KG1 (cell line): ENCODE measurements at places on chromosomes 12 and 14.

- DNase-seq, result no peak
Observed at GRCh38 chr14:95981965-95982364, 57.2 kb upstream of the C14orf132 start.

- no peak for DNase-seq
Observed at GRCh38 chr14:66380143-66380542, 106.0 kb upstream of the CCDC196 start.

- DNase-seq, result no peak
Observed at GRCh38 chr14:104115691-104116287, 22.6 kb upstream of the KIF26A start.

- no peak for DNase-seq
Observed at GRCh38 chr12:117718141-117718540, 250.6 kb downstream of the KSR2 start.

- DNase-seq, result no peak
Observed at GRCh38 chr14:95313707-95314106, 6.0 kb downstream of the CLMN start.

DNA sequence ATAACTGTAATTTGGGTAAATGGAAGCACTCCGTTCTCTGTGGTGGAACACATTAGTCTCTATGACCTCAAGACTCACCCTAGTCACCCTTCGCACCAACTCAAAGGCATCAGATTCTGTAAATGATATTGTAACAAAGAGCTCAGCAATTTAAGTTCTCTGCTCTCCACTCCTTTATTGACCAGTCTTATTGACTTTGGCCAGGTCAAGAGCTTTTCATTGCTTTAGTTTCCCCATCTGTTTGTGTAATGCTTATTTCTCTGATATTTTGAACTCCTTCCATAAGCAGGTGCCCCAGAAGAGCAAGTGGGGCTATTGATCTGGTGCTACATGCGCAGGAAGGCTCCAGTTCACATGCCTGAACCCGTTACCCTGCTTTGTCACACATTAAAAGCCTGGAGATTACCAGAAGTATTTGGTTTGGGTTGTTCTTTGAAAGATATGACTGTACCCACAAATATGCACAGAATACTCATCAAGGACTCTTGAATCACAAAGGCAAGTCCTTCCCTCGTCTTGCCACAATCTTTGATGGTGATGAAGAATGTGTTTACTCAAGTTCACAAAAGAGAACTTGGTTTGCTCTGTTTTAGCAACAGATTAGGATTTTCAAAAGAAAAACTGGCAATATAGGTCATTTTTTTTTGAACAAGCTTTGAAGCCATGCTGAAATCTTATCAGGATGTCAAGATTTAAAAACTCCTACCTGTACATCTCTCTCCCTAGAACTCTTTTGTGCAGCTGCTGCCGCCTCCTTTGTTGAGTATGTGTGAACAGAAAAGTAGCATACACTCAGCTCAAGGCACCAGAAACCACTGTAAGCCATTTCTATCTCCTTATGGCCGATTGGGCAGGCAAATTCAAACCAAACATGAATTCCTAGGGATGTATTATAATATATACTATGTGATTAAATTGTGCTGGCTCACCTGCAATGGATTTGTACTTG, 193.9 kb downstream of the BCAT1 start:
- DNase-seq, result no peak

GRCh38 chr12:124172636-124173035, 122.3 kb upstream of the RFLNA start:
- no peak for DNase-seq

DNA sequence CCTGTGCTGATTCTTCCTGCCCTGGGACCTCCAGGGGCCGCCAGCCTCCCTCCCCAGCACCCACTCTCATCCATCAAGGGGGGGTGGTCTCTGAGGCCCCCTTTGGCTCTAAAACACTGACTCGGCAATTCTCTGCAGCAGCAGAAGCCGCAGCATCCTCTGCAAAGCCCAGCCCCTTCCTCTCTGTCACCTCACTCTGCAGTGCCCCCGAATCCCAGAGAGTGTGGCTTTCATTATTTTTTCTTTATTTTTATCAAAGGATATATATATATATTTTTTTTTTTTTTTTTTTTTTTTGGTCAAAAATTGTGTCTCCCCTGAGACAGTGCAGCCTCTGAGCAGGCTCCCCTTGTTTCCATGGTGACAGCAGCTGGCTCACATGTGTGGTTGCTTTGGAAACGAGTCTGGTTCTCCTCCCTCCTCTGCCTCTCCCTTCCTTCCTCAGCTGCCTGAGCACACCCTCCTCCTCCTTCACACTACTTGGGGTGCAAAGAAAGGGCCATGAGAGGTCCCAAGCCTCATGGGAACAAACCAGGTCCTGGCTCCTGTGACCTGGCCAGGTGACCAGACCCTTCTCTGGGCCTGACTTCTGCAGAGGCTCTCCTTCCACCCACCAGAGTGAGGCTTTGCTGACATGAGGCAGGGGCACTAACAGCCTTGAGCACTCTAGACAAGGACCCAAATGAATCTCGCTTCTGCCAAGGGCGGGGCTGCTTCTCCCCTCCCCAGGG, 100.5 kb downstream of the LRRC74A start:
- DNase-seq, result no peak

DNA sequence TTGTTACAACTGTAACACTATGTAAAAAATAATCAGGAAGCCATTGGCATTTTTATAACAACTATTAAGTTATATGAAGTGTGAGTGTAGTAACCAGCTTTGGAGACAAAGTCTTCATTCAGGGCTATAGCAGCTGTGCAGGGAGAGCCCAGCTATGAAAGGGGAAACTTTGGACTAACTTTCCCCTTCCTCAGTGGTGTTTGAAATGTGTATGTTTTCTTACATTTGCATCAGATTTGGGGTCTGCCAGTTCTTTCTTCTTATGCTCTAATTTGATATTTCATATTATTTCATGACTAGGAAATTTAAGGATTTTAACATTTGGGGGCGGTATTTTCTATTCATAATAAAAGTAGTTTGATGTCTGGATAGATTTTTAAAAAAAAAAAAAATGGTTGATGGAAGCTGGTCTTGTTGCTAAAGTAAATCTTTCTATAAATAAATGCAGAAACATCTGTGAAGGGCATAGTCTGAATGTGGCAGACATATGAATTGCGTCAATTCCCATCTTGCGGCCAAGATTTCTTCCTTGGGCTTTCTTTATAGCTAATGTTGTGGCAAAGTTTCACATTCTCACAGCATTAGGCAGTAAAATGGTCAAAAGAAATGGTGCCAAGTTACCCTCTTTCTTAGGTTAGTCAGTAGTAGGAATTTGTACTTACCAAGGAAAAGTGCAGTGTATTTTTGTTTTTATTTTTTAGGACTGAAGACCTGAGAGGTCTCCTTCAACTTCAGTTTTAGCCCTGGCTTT, 35.6 kb downstream of the RASSF8 start:
- no peak for DNase-seq

- no peak for DNase-seq
Observed at GRCh38 chr12:32920506-32921085, 24.0 kb upstream of the PKP2 start.

DNA sequence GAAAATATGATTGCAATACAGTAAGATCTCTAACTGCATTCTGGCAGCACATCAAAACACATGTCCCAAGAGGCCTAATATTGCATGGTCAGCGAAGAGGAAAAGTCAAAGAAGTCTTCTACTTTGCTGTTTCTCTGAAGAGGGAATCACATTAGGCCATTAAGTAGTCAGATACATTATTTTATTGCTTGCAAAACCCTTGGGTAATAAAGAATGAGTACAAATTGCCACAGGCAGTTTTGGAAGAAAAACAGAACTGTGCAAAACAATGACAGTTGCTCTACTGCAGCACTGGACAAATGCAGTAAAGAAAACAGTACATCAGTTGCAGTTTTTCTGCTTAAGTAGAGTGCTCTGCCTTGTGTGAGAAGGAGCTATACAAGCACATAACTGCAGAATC, 211.9 kb downstream of the MED13L start:
- DNase-seq, result no peak

DNA sequence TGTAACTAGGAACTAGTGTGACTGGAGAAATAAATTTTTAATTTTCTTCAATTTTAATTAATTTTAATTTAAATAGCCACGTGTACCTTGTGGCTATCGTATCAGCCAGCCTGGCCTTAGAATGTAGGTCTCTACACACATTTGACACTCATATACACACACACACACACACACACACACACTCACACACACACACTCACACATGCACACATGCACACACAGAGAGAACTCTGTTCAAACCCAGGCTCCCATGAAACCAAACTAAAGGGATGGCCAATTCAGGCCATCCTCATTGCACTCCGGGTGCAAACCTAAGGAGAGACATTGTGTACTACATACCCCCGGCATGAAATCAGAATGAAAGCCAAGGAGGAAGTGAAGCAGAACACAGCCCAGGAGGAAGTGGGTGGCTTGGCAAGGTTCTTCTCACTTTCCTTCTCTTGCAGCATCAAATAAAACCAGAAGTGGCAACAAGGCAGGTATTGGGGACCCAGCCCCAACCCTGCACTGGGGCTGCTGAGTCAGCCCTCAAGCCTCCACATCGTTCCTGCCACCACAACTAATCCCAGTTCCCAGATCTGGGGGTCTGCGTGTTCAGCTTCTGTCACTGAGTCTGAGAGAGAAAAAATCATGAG, 26.2 kb upstream of the CHPT1 start:
- DNase-seq, result peak; percentile 57

GRCh38 chr14:33958605-33959226, 7.8 kb upstream of the EGLN3 start:
- no peak for DNase-seq

- no peak for DNase-seq
Observed at GRCh38 chr14:89121968-89122620, 294.9 kb downstream of the FOXN3 start.

- DNase-seq, result no peak
Observed at GRCh38 chr14:99460793-99461192, 19.9 kb downstream of the SETD3 start.

- no peak for DNase-seq
Observed at GRCh38 chr14:100771121-100771800, 44.6 kb downstream of the DLK1 start.

GRCh38 chr14:75092698-75093097, 23.3 kb downstream of the ZC2HC1C start:
- DNase-seq, result no peak

GRCh38 chr12:45601888-45602287, 127.6 kb upstream of the ARID2 start:
- DNase-seq, result no peak

GRCh38 chr14:45091710-45092109, 7.8 kb downstream of the PRPF39 start:
- DNase-seq, result no peak

DNA sequence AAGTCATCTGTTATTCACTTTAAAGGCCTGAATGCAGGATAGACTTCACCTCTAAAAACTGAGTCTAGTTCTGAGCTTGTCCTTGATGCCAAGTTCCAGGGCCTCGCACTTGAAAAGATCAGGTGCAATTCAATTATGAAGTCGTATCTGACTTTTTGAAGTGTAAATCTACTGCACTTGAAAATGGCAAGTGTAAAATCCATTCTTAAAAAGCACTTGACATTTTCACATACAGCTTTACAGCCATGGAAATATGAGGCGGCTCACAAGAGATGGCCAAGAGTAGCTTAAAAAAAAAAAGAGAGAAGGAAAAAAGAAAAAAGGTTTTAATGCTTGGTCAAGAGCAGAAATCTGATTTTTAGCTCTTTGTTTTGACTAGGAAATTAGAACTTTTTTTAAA, 172.5 kb downstream of the GXYLT1 start:
- no peak for DNase-seq

- no peak for DNase-seq
Observed at GRCh38 chr14:44029933-44030332, 477.1 kb downstream of the FSCB start.

DNA sequence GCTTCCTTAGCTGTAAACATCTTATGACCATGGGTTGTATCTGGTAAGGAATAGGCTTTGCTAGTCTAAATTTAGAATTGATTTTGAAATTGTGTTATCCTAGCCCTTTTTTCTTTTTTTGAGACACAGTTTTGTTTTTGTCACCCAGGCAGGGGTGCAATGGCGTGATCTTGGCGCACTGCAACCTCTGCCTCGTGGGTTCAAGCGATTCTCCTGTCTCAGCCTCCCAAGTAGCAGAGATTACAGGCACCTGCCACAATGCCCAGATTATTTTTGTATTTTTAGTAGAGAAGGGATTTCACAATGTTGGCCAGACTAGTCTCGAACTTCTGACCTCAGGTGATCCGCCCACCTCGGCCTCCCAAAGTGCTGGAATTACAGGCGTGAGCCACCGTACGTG, 2.4 kb upstream of the TUBA1B start:
- DNase-seq, result no peak

- no peak for DNase-seq
Observed at GRCh38 chr14:94051115-94051514, 25.0 kb downstream of the OTUB2 start.
